ENCODE measurements at places on chromosomes 5 and 9. TPM values are rescaled to one million over a fixed set of nuclear protein-coding genes. Genes with fewer than 3 reads are reported as not detected.

The OBP2B gene
- not detected for polyA plus RNA-seq

The MRPL36 gene
- 60.7 TPM for polyA plus RNA-seq

The DNM1 gene
- polyA plus RNA-seq: 7.6 TPM

The GABRA6 gene
- not detected for polyA plus RNA-seq

The LIX1 gene
- polyA plus RNA-seq: not detected

GRCh38 chr5:116838011-116838536, 263.5 kb upstream of the SEMA6A start:
- DNase-seq: no peak

DNA sequence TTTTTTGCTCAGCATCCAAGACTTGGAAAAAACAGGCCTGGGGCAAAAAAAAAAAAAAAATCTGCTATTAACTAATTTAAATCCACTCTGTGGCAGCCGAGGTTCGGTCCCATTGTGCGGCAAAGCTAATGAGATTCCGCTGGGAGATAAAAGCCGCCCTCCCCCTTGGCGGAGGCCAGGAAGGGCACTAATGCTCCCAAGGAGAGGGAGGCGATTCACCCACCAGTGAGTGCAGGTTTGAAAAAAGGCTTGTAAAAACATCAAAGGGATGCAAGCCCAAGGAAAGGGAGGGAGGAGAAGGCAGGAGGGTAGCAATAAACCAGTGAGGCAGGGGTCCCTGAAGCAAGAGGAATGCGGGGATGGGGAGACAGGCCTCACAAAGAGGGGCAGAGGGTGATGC, 129.5 kb upstream of the RAPGEF1 start:
- DNase-seq: no peak

DNA sequence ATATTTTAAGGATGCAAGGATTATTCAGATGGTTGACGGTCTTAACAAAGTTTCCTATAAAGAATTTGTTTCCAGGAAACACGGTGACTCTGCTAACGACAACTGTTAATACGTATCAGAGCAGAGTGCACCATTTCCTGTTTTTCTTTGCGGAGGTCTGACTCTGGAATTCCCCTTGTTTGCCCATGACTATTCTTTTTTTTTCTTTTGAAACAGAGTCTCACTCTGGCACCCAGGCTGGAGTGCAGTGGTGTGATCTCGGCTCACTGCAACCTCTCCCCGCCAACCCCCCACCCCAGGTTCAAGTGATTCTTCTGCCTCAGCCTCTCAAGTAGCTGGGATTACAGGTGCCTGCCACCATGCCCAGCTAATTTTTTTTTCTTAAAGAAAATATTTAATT, 115.9 kb downstream of the CDC42SE2 start:
- DNase-seq: no peak

DNA sequence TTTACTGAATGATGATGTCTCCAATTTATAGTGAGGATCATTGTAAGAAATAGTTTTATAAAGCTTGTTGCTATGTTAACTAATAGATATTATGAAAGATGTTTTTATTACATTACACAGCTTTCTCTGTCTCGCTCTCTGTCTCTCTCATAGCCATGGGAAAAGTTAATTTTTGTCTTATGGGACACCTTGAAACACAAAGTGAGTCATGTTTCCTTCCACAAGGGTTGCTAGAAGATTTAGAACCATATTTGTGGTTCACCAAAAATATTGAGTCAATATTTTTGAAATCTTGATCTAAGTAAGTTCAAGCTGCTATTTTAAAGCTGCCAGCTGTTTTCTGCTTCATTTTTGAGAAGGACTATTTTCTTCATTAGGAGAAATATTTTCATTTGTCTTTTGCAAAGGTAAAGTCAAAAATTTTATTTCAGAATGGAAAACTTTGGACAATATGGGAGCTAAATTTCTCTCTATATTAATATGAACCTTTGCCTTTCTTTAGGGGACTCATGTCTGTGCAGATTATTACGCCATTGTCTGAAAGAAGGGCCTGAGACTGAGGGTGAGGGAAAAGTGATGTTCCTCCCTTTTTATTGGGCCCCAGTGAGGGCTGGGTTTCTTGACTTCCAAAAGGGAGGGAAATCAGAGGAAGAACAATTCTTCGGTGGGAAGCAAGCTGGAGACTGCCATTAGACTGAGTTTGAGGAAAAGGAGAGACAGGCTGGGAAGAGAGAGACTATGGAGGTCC, 87.9 kb upstream of the SLC24A2 start:
- DNase-seq: no peak

DNA sequence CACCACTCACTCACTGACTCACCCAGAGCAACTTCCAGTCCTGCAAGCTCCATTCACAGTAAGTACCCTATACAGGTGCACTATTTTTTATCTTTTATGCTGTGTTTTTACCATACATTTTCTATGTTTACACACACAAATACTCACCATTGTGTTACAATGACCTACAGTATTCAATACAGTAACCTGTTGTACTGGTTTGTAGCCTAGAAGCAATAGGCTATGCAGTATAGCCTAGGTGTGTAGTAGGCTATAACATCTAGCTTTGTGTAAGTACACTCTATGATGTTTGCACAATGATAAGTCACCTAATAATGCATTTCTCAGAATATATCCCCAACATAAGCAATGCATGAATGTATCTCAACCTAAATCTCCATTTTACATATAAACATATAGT, 541.1 kb downstream of the NR2F1-AS1 start:
- no peak for DNase-seq

- peak; percentile 18 for DNase-seq
These were observed 73.4 kb downstream of the FBXO38 start for GRCh38 chr5:148457183-148457620.

DNA sequence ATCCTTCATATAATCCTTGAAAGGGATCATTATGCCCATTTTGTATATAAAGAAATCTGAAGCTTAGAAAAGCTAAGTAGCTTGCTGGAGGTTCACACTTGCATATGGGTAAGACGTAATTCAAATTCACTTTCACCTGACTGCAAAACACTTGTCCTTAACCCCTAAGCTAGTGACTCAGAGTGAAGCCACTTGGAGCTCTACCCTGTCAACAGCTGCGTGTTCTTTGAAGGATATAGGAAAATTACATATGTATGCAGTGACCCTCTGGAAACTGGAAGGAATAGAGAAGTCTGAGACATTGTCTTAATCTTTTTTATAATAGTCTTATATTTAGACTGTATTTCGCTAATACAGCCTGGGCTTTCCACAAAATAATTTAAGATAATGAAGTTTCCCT, 80.0 kb upstream of the STK32A start:
- no peak for DNase-seq

GRCh38 chr5:177366528-177367322, 9.0 kb downstream of the RGS14 start:
- DNase-seq: peak; percentile 95

DNA sequence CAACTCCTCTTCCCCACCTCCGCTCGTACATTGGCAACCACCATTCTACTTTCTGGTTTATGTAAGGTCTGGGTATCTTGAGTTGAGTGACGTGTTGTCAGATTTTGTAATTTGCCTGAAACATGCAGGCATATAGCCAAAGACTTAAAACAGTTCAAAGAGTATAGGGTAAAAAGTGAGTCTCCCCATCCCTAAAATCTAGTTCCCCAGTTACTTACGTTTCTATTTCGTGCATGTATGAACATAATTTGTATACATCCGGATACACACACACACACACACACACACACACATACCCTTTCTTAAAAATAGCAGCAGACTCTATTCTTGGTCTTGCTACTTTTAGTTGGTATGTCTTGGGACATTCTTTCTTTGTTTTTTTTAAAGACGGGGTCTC, 915 bp downstream of the HSDL2 start:
- no peak for DNase-seq

All from ovary (tissue), 10 donors.